ENCODE measurements at places on chromosomes 2 and 18. TPM values are rescaled to one million over a fixed set of nuclear protein-coding genes. Genes with fewer than 3 reads are reported as not detected.

DNA sequence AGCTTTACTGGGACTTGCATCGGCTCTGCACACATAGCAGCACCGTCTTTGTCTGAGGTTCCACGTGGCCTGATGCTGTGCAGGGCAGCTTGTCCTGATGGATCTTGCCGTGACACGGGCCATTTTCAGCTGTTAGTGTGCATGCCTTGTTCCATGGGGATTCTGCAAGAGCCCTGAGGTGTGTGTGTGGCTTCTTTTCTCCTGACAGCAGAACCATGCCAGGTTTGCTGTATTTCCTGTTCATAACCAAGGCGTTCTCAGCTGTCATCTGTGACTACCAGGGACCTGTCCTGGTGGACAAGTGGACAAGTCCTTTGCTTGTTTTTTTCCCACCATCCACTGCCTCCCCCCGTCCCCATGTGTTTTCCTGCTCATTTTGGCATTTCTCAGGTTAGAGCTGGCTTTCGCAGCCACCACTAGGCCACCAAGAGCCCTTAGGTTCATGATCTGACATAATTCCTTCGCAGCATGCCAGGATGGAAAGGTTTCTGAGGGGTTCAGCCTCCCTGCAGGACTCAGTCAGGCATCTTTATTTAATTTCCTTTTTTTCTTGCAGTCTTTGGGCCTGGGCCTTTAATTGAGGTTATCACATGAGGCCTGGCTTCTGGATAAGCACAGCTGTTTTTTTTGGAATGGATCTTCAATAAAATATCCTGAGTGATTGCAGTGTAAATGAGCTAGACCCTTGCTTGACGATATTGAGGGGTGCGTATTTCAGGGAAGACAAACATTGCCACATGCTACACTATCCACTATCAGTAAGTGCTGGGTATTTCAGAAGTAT lies 139.4 kb downstream of the NCK2 start:
- DNase-seq: no peak

GRCh38 chr2:208983486-208983885 lies 440.4 kb upstream of the MAP2 start:
- DNase-seq: no peak

DNA sequence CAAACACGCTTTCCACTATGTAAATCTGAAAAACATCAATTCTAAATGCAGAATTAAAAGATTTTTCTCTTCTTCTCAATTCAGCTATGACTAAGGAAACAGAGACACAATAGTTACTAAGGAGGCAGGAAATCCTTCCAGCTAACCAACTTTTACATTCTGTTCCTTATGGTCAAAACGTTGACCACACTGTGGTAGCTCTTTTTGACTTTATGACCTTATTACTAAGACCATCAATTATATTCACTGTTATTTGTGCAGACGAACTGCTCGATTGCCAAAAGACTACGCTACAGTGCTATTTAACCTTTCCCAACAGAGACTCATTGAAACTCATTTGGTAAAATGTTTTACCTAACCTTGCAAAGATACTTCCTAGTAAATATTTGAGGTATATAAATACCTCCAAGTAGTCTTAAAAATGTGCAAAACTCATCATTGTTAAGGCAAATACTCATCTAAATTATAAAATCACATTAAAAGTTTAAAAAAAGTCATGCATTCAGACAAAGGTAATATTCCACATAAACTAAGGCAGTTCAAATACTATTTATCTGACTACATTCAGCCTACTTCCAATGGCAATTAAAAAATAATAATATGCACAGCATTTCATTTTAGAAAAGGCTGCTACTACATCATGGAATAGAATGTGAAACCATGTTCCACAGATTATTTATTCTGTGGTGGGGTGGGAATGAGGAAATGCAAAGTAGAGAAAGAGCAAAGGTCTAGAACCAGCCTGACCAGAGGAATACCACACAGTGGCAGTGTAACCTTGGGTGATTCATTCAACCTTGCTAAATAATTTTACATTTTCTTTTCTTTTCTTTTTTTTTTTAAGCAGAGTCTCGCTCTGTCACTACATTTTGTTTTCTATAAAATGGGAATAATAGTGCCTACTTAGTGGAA lies 139.9 kb downstream of the THADA start:
- no peak for DNase-seq

DNA sequence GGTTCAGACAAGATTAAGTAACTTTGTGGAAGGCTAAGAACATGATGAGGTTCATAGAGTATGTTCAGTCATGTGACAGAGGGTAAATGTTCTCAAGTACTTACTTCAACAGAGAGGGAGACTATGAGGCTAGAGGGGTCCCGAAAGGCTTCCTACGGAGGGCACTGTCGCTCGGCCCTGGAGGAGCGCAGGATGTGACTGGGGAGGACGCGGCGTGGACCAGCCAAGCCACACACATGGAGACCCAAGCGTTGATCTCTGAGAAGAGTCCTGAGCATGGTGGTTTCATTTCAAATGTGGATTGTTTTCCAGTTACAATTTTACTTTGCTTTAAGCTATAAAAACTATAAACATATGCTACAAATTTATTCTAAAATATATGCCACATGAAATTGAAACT lies 227.5 kb downstream of the PTGR3 start:
- DNase-seq: no peak

FLACC1 gene
- total RNA-seq: 0.84 TPM
